ENCODE measurements at places on chromosomes 6 and 20.

DNA sequence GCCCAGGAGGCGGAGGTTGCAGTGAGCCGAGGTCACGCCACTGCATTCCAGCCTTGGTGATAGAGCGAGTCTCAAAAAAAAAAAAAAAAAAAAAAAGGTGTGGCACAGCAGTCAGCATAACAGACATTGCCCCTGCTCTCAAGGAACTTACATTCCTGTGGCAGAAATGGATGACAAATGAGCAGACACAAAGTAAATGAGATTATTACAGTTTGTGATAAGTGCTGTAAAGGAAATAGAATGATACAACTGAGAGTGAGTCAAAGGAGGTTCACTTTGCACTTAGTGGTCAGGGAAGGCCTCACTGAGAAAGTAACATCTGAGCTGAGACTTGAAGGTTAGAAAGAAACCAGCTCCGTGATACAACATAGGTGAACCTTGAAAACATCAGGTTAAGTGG lies 36.4 kb downstream of the CEP250 start:
- no peak for DNase-seq

- DNase-seq: no peak
Observed at GRCh38 chr6:136338486-136338885, 48.8 kb upstream of the BCLAF1 start.

DNA sequence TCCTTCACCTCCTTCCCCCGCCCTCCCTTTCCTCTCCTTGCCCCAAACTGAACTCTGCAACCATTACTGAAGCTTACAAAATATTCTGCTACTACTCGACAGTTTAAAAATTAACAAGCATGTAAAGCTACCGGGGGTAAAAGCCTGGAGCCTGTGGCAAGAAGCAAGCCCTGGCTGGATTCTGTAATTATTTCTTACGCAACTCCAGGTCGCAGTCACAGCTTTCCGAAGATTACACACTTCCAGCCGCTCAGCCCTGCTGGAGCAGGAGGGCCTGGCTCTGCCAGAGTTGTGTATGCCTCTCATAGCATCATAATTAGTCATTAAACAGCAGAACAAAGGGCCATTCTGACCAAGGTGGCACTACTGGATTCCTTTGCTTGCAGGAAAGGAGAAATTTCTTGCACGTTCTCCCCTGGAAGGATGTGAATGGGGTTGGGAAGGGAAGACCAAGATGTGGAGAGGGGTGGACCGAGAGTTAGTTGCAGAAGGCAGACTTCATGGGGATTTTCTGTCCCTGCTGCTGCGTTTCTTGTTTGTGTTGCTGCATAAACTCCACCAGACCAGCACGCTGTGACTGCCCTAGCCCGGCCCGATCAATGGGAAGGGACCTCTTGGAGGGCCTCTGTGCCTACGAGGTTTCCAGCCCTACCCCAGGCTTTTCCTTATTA lies 23.6 kb downstream of the FOXQ1 start:
- DNase-seq: no peak

DNA sequence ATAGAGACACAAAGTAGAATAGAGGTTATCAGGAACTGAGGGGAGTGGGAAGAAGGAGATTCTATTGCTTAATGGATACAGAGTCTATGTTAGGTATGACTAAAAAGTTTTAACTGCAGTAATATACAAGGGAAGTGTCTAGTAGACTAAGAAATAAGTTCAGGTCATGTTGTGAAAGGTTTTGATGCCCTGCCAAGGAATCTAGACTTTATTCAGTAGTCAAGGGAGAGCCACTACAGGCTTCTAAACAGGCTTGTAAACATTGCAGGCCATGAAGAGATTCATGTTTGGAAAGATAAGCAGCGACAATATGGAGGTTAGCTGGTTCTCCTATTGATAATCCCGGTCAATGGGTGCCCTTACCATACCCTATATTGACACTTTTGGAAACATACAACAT lies 352.8 kb upstream of the SOX4 start:
- no peak for DNase-seq

DNA sequence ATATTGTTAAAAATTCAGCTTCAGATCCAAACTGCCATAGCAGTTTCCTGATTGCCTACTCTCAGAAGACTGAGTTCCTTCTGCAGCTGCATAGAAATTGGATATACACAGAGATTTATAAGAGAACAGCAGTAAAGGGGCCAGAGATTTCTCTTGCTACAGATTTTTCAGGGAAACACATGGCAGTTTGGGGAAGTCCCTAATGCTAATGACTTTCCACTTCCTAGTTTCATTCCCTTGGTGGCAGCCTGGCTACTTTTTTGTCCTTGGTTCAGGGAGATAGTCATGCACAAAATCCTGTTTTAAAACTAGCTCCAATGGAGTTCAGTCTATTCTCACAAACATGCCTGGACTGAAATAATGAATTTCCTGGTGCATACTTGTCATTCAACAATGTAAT lies 125.3 kb upstream of the PLCB4 start:
- DNase-seq: no peak

DNA sequence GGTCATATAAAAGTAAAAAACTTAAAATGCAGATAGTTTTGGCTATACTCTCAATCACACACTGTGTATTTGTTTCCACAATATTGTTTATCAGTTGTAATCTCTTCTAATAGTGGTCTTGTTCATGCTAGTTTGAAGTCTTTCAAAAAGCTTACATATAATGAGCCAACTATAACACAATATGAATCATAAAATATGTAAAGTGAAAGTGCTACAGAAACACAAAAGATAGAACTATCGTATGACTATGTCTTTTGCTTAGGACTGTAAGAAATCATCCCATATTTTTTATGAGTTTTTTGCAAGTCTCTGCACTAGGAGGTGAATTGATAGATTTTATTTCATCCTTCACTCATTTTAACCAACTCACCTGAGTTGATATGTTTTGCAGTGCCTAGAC lies 136.0 kb downstream of the MMUT start:
- no peak for DNase-seq

GRCh38 chr6:164206807-164207423 lies 792.4 kb downstream of the QKI start:
- DNase-seq: no peak

DNA sequence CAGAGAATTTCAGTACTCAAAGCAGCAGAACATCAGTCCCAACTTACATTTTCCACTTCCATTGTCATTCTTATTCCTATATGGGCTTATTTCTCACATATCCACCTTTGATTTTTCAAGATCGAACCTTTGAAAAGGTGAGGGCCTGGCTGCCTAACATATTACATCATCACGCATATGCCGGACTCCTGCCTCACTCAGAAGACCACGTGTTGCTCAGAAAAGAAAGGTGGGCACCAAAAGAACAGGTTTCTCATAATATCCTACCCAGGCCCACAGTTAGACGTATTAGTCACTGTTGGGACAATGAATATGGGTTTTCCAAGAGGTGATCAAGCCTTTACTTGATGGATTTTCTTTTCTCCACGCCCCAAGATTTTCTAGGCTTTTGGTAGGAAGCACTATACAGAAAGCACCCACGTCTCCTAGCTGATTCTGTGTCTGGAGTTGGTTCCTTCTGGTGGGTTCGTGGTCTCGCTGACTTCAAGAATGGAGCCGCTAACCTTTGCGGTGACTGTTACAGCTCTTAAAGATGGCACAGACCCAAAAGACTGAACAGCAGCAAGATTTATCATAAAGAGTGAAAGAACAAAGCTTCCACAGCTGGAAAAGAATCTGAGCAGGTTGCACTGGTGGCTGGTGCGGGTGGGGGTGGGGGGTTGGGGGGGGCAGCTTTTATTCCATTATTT lies 168.9 kb downstream of the ATXN1 start:
- DNase-seq: no peak

DNA sequence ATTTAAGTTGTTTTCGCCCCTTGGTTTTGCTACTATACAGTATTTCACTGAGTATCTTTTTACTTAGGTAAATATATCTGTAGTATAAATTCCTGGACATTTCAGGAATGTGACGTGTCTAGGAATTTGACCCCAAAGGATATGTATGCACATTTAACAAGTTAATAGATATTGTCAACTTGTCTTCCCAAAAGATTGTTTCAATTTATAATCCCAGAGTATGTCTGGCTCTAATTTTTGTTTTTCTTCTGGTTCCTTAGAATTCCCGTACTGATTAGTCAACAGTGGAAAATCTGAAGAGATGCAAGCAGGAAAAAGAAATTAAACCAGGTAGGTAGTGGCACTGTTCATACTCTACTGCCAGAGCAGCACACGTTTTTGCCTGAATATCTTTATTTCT lies 7.2 kb downstream of the PKIG start:
- DNase-seq: no peak

DNA sequence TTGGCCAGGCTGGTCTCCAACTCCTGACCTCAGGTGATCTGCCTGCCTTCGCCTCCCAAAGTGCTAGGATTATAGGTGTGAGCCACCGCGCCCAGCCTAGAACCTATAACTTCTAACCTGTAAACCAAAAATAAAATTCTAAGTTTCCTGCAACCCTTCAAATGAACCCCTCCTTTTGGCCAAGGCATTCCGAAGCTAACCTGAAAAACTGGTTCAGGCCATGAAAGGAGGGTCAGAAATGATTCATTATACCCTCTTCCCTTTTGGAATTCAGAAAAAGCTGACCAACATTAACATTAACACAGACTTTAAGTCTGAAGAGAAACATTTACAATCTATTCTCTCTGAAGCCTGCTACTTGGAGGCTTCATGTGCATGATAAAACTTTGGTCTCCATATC lies 165.1 kb downstream of the TINAG start:
- DNase-seq: no peak

DNA sequence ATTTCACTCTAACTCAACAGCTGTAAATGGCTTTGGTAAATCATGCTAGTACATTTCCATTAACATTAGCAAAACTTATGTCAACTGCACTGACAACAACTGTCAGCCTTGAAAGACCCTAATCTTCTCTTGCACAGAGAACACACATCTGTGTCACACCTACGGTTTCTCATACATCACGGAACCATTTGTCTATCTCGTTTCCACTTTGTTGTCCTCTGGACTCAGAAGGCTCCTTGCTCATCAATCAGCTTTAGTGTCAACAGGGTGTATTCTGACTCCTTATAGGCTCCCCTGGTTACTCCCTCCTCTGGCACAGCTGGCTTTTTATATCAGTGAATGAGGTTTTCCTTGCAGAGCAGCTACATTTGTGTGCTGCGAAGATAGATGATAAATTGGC lies 49.3 kb downstream of the CD83 start:
- DNase-seq: no peak

DNA sequence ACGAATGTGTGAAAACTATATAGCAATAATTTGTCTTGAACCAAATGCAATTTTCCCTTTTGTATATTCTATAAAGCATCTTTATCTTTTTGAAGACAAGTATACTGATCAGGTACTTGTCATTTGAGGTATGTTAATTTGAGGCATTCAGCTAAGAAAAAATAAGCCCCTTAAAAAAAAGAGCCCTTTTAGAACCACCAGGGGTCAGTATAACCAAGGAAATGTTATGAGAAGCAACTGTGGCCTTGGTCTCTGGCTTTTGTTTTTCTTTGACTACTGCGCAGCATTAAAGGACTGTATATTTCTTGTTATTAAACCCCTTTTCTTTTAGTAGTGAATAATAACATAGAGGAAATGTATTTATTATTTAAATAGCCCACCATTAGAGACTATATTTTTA lies 43.1 kb downstream of the CD109 start:
- no peak for DNase-seq

DNA sequence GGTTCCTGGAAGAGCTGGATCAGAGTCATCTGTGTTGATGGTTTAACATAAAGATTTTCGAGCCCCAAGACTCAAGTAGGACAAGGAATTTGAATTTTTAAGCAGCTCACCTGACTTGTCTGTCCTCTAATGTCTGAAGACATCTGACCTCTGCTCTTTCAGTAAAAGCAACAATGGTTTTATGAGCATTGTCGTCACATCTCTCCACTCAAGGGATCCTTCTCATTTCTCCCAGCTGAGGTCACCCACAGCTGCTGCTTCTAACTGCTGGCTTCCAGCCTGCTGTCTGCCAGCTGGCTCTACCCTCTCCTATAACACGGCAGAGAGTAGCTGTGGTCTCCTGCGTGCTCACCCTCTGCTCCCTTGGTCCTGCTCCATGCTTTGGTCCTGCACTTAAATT lies 24.7 kb upstream of the HDAC2 start:
- no peak for DNase-seq

DNA sequence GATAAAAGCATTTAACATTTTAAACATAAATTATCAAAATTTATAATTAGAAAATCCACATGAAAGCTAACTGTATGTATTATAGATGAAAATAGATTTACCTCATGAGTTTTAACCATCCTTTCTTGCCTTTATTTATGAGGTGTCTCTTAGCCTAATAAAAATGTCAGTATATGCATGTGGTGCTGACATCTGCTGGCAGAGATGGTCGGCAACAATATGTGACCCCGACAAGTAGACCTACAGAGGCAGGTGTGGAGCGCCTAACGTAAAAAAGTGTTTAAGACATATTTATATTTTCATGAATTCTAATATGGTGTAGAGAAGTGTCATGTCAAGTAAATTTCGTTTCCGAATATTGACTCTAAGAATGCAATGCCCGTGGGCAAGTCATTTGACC lies 149.0 kb upstream of the FUT9 start:
- DNase-seq: no peak

GRCh38 chr20:25248786-25249172 lies 894 bp downstream of the PYGB start:
- no peak for DNase-seq

Data from activated CD4-positive, alpha-beta T cell treated with anti-CD3 and anti-CD28 coated beads, Interleukin-2, amount 50 U/mL, for 48 hours (primary cell).